NCI-H187 (cell line): ENCODE measurements at places on chromosomes 6 and 20.

- no peak for DNase-seq
These were observed 39.3 kb downstream of the DTNBP1 start for GRCh38 chr6:15623276-15624116.

- no peak for DNase-seq
These were observed 201.3 kb downstream of the ESR1 start for GRCh38 chr6:152008779-152009178.

DNA sequence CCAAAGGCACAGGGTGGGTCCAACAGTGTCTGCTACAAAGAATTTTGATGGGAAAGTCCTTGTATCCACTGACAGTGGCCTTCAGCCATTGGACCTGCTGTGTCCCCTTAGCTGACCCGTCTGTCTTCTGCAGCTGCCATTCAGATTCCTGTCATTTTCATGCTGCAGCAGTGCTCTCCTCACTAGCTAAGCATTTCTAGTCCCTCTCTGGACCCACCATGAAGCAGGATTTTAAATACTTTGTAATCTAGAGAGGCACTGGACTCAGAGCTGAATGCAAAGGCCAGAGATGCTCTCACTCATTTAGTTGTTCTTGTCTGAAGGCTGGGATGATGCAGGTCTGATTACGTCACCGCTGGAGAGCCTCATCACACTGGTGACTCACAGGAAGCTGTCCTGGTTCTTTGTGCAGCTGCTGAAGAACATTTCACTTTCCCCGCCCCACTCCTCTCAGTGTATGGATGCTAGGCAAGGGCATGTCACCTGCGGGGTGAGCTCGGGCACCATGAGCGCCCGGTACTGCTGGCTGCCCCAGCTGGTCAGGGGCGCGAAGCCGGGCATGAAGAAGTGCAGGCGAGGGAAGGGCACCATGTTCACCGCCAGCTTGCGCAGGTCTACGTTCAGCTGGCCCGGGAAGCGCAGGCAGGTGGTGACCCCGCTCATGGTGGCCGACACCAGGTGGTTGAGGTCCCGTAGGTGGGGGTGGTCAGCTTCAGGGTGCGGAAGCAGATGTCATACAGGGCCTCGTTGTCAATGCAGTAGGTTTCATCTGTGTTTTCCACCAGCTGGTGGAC is 19.4 kb upstream of the TUBB2A start:
- DNase-seq = no peak

DNA sequence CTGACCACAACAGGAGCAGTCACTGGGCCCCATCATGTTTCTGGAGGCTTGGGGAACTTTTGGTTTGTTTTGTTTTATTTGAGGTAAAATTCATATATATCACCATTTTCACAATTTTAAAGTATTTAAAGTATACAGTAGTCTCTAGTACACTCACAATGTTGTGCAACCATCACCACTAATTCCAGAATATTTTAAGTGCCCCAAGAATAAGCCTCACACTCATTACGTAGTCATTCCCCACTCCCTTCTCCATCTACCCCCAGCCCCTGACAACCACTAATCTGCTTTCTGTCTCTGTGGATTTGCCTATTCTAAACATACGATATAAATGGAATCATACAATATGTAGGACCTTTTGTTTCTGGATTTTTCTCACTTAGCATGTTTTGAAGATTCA is 29.0 kb downstream of the RTN4IP1 start:
- DNase-seq = no peak

DNA sequence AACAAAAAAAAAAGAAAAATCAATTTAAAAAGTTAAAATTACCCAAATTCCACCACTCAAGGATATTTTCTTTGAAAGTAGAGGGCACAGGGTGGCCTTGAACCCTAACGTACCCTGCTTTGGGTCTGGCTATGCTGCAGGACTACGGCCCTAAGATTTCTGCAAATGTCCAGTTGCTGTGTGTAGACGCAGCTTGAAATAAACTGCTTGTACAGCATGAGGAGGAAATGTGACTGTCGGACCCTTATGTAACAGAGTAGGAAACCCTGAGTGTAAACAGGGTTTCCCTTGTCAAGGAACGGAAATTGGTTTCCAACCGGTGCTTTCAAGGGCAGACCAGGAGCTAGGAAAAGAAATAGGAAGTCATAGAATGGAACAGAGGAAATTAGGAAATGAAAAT is 60.7 kb upstream of the SHLD1 start:
- DNase-seq = no peak

DNA sequence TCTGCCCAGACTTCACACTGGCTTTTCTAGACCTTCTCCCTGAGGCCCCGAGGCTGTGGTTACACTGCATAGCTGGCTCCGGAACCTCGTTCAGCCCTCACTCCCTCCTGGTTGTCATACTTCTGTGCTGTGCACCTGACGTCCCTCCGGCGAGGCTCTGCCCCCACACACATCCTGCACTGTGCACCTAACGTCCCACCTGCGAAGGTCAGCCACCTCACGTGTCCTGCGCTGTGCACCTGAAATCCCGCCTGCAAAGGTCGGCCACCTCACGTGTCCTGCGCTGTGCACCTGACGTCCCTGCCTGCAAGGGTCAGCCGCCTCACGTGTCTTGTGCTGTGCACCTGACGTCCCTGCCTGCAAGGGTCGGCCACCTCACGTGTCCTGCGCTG is 111.0 kb upstream of the FRMD1 start:
- DNase-seq = no peak

DNA sequence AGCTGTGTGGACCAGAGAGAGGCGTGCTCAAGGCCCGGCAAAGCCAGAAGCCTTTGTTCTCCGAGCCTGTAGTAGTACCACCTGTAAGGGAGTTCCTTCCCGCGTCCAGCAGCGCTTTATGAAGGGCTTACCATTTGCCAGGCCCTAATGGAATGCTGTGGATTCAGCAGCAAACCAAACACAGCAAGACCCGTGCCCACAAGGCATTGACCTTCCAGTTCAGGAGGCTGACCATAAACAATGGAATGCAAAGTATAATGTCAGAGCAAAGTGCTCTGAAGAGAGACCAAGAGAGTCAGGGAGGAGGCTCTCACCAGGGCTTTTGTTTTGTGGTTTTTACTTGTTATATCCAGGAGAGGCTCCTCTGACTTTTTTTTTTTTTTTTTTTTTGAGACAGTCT is 209.8 kb downstream of the ZMYND8 start:
- DNase-seq = no peak

DNA sequence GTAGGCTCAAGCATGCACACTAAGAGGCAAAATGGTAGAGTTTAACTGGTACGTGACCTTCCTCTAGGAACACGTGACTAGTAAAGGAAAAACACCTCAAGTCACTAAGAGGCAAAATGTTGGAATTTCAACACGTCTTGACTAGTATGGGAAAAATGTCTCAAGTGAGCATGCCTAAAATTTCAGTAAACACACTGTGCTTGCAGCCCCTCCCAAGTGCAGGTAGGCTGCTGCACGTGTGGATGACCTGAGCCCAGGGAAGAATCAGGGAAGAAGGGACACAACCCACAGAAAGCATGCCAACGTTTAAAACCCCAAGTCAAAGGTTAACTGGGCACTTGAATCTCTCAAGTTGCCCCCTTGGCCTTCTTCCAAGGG is 162.2 kb downstream of the TENT5A start:
- DNase-seq = no peak

DNA sequence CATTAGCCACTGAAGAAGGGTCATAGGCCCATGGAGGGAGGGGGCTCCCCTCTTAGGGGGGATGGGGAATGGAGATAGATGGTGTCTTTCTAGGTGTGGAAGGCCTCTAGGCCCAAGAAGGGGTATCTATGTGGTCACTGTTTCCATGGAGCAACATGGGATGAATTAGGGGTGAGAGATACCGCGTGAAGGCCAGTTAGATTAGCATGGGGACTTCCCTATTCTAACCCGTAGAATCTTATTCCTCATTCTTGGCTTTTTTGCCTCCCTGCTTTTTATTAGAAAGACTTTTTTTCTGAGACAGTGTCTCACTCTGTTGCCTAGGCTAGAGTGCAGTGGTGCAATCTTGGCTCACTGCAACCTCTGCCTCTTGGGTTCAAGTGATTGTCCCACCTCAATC is 3.2 kb downstream of the RAB44 start:
- DNase-seq = no peak
